ENCODE measurements at places on chromosomes 3 and 15.
A peak's percentile ranks its signal among the peaks of the same experiment; 100 is the strongest.

- DNase-seq = no peak
Measured at GRCh38 chr3:103440539-103441203, 1005.9 kb downstream of the ZPLD1 start.

DNA sequence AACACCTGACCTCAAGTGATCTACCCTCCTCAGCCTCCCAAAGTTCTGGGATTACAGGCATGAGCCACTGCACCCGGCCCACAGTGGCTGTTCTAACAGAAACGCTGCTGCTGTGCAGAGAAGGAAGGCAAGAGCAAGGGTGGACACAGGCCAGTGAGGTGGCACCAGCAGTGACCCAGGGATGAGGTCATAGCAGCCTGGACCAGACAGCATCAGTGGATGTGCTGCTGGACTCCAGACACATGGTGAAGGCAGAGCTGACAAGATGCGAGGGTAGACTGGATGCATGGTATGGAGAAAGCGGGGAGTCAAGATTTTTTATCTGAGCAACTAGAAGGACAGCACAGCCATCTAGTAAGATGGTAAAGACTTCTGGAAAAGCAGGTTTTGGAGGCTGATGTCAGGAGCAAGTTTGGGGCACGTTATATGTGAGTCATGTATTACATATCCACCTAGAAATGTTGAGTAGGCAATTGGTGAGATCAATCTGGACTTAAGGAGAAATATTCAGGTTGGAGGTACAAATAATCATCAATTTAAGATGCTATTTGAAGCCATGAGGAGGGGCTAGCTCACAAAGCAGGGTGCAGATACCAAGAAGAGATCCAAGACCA, 22.1 kb upstream of the TJP1 start:
- DNase-seq = no peak

- DNase-seq = no peak
Measured at GRCh38 chr3:126666658-126667528, 12.0 kb upstream of the TXNRD3 start.

GRCh38 chr15:40823572-40824343, 4.8 kb downstream of the PPP1R14D start:
- no peak for DNase-seq

DNA sequence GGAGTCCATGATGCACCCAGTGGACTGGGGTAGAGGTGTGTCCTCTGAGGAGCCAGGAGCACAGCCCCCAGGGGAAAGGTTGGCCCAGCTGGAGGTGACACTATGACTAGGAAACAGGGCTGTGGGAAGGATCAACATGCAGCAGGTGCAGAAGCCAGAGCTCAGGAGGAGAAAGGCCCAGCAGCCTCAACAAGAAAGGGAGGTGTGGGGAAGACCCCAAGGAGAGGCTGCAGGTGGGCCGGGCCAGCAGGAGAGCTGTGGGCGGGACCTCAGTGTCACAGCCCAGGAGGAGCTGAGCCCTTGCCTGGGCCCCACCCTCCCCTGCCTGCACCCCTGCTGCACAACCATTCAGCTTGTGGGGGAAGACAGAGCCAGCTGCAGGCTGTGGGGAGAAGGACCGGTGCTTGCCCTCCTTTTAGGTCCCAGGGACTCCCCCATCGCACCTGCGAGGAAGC, 18.4 kb upstream of the KLF13 start:
- peak; percentile 72 for DNase-seq

DNA sequence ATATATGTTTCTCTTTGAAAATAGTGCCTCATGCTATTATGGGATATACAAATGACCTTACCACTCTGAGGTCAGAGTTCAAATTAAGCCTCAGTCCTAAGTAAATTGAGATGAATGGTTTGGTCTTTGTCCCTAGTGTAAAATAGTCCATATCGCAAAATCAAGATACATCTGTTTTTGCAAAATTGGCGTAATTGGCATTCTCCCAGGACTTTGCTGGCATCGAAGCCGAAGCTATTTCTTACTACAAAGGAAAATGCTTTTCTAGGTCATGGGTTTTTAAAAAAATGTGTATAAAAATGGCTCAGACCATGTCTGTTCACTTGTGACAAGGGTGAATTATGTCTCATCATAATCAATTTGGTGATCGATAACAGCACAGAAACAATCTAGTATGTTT, 25.9 kb downstream of the ROBO2 start:
- DNase-seq = no peak

GRCh38 chr3:61901986-61902385, 340.6 kb downstream of the PTPRG start:
- DNase-seq = no peak

DNA sequence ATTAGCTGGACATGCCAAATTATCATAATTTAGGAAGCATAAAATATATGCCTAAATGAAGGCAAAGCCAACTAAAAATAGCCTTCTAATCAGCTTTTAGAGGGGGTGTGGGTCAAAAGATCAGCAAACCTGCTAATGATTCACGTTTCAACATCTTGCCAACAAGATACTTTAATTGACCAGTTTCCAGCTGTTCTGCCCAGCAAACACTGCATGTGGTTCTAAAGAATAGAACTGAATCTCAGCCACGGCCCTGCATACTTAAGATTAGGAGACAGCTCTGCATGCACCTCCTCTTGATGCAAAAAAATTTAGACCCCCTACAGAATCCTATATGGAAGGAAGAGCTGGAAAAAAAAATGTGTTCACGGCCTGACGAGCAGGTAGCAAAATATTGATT, 500.5 kb downstream of the TBL1XR1 start:
- DNase-seq = no peak

DNA sequence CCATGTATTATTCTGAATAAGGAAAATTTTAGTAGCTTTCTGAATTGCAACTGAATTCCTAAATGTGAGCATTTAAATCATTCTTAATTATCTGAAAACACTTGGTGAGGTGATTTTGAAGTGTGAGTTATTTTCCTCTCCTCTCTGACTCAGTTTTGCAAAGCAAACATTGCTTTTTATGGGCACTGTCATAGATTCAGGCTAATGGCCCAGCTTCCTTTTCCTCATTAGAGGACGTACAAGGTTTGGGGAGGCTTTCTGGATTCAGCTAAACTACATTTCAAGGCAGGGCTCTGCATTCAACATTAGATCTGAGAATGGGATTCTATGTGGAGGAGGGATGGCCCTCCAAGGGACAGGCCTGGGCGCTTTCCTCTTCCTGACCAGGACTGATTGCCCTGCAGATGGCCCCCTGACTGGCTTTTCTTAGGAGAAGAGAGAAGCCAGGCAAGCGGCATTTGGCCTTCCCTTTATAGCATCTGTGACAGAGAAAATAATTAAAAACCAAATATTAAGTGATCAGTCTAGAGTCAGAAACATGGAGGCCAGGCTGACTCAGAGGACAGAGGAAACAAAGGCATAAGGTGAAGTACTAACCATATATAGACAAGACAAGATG, 53.0 kb upstream of the STXBP5L start:
- no peak for DNase-seq

- DNase-seq = no peak
Measured at GRCh38 chr3:63988943-63989342, 34.4 kb downstream of the PSMD6 start.
